ENCODE measurements at places on chromosomes 5 and 9. TPM values are rescaled to one million over a fixed set of nuclear protein-coding genes. Genes with fewer than 3 reads are reported as not detected.

ZNF474 gene
- 0.80 TPM for total RNA-seq

ECSCR gene
- 32.3 TPM for total RNA-seq

RHOBTB3 gene
- 192 TPM for total RNA-seq

PCDHB5 gene
- 4.4 TPM for total RNA-seq

DRD1 gene
- 0.89 TPM for total RNA-seq

ORM2 gene
- not detected for total RNA-seq

MUSK gene
- 0.62 TPM for total RNA-seq

RNF183 gene
- total RNA-seq, result not detected

TXNDC8 gene
- total RNA-seq, result not detected

PLPP7 gene
- total RNA-seq, result 8.6 TPM

DNA sequence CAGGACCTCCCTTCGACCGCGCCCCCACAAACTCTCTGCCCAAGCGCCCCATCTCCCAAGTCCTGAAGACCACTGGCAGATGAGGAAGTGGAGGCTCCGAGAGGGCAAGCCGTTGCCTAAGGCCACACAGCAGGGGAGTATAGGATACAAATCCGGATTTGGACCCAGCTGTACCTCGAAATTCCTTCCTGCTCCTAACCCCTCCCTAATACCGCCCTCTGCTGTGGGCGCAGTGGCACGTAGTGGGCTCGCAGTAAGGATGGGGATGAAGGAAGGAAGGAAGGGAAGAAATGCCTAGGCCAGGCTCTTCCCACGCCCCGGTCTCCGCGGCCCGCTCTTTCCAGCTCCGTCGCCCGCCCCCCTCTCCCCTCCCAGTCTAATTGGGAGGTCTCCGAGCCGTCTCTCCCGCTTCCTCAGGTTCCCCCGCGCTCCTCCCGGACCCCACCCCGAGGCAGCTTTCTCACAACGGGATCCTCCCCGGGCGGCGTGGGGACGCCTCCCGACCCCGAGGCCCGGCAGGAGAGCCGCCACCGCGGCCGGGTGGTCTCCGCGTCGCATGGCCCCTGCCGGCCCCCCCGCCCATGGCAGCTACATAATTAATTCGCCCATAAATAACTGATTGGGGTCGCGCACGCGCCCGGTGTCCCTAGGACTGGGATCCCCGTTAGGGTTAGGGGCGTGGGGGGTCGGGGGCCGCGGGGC is 138.9 kb downstream of the C9orf50 start:
- no peak for DNase-seq

GRCh38 chr5:171893290-171893886 is 107.8 kb downstream of the SMIM23 start:
- DNase-seq, result no peak

GRCh38 chr5:119913425-119913824 is 284.1 kb downstream of the FAM170A start:
- no peak for DNase-seq

- peak; percentile 89 for DNase-seq
These were observed 21.0 kb downstream of the RUSC2 start for GRCh38 chr9:35510754-35511428.

DNA sequence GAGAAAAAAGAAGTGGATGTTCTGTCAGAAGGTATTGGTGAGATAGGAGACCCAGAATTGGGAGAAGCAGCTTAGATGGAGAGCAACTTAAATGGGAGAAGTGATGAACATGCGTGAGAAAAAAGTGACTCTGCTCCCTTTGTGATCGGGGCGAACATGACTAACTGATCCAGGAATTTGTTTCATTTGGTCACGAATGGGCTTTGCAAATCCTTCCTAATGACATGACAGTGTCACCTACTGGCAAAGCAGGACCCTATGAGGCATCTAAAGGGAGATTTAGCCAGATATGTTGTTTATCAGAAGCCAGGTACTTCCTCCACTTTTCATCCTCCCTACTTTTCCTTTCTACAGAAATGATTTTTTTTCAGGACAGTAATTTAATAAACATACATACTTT is 787.4 kb upstream of the RGMB start:
- no peak for DNase-seq

DNA sequence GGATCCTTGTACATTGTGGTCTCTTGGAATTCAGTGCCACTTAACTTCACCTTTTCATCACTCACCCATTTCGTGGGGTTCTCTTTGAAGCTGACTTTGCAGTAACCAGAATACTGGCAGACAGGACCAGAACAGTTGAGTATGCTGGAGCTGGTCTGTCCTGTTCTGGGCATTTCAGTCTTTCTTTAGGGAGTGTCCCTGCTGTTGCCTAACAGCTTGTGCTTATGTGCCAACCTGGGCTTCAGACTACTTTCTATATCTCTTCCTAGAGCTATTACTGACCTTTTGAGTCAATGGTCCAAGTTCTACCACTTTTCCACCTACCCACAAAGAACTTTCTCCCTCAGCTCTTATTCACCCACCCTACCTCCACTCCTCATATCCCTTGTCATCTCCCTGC is 10.0 kb upstream of the INSL6 start:
- no peak for DNase-seq

DNA sequence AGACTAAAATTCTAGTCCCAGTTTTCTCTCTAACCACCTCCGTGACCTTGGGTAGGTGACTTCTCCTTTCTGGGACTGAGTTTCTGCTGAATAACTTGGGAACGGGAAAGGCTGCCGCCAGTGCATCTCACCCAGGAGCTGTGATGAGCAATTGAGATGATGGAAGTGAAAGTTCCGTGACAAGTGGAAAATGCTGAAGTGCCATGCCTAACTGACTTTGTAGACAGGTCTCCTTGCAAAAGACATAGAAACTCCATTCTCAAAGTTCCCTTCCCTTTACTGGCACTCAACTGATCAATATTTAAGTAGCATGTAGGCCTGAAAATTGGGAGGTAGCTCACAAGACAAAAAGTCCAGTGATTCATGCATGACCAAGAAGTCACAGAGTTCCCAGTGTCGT is 6.3 kb upstream of the ADAM19 start:
- DNase-seq, result no peak

GRCh38 chr5:67483453-67484030 is 286.9 kb upstream of the CD180 start:
- no peak for DNase-seq

DNA sequence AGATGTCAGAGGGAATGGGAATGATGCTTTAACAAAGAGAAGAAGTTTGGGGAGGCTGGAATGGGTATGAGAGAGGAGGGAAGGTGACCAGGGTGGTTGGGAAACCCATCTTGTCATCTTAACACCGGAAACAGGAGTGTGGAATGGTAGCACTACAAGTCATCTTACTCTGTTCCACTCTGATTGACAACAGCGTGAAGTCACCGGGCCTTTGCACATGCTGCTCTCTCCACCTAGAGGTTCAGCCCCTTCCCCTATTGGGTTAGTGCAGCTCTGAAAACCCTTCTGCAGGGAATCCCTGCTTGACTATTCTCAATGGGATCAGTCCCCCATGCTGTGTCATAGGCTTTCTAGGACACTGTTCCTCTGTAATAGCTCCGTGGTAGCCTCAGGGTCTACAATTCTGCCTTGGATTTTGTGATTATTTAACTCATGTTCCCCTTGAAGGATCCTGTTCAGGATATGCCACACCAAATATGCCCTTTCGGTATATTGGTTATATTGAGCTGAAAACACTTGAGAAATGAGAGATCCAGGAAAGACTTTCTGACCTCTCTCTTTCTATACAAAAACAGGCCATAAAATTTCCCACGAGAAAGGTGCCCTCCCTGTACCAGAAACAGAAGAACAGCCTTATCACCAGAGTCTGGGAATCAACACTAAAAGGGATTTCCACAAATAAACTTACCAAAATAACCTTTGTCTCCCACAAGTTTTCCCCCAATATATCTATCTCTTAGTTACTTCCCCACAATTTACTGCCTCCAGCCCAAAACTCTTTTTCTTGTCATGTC is 86.3 kb downstream of the TLE1 start:
- DNase-seq, result no peak

DNA sequence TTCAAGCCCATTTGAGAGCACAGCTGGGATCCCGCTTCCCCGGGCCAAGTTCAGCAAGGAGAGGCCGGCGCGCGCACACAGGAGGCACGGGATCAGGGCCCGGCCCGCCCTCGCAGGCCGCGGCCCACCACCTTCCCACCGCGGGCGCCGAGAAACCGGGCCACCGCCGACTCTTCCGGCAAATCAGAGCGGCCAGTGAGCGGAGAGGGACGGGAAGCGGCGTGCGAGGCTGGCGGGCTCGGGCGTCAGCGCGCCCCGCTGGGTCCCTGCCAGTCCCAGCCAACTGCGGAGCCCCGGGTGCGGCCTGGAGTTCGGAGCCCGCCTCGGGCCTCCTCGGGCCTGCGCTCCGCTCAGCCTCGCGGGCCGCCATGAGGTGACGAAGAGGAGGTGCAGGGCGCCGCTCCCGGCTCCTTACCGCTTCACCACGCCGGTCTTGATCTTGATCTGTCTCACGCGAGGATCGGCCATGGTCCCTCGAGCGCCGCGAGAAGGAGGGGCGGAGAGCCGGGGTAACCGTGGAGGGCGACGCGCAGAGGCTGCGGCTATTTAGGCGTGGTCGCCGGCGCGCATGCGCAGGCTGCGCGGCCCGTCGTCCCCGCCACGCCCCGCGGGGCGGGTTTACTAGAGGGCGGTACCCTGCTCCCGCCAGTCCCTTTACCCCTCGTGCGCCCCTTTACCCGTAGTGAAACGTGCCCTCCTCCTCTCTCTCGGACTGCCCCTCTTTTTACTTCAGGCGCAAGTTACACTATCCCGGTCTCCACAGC is at the start of gene TBCA:
Gene TBCA, minus strand, starts transcription at position 550 of the 764 bp plus-strand sequence. Its CDS starts 82 bp downstream, at position 468.
- DNase-seq, result peak; percentile 93

DNA sequence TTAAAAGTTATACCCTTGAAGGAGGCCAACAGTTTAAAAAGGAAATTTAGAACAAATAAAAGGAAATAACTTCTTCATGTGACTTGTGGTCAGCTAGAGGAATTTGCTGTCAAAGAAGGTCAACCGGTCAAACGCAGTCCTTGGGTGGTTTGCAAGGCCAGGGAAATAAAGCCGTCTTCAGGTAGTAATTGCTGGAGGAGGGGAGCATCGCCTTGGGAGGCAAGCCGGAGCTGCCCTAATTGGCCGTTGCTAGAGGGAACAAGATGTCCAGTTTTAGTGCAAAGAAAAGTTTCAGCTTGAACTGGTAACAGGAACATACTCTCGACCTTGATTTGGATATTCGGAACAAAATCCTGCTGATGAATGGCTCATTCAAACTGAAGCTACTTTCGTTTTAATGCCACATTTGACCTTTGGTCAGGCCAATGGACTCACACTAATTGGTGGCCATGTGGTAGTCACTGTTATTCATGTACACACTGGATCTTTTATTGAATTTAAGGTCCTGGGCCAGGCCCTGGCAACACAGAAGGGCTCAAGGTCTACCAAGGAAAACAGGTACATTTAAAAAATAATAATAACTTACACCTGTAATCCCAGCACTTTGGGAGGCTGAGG is 47.0 kb upstream of the MYO10 start:
- no peak for DNase-seq

DNA sequence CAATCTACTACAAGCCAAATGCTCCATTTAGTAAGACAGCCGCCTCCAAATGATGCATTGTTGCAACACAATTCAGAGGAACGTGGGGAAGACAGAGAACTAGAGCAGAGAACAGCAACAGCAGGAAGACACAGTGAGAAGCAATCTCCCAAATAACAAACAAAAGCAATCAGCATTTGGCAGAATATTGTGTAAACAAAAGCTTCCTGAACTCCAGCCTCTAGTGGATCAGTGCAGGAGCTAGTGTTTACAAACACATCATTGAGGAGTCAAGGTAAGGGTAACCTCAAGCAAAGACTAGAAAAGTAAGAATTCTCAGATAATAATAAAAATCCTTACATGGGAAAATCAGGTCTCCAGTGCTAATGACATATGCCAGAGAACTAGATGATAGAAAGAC is 20.6 kb downstream of the FST start:
- no peak for DNase-seq

- DNase-seq, result no peak
These were observed 1.2 kb downstream of the PURA start for GRCh38 chr5:140115186-140115500.

GRCh38 chr5:169757016-169757415 is 119.9 kb downstream of the DOCK2 start:
- DNase-seq, result no peak

- DNase-seq, result no peak
These were observed 122.5 kb downstream of the TMEM174 start for GRCh38 chr5:73295447-73295846.

DNA sequence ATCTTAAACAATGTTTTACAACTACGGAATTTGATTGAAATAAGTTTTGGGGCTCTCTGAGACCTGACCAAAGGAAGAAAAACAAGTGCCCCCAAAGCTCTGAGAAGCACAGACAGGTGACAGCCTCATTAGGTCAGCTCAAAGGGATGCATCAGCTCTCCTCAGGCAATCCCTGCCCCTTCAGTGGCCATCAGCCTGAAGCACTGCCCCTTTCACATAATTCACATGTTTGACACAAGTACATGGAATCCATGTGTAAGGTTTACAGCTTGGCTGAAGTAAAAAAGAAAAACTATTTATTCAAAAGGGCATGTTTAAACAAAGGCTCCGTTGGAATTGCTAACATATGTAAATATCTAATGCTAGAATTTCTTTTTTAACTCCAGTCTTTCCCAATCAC is 56.3 kb downstream of the TSSK1B start:
- no peak for DNase-seq

- DNase-seq, result no peak
These were observed 60.9 kb upstream of the IL17B start for GRCh38 chr5:149439899-149440542.

GRCh38 chr5:109354761-109355160 is 55.0 kb downstream of the PJA2 start:
- DNase-seq, result no peak

DNA sequence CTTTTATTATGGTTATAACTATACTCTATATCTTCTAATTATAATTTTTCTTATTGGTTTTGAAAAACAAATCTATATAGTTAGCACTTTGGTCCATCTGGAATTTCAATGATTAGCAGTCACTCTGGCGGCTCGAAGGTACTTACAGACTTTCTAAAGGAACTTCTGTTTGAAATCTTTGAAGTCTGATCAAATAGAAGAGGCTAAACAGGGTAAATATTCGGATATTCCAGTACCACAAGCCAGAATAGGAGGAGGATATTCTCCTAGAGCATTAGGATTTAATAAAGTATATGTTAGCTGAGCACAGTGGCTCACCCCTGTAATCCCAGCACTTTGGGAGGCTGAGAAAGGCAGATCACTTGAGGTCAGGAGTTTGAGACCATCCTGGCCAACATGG is 38.7 kb upstream of the HSD17B3 start:
- DNase-seq, result no peak

- no peak for DNase-seq
These were observed 1.6 kb downstream of the CSNK1A1 start for GRCh38 chr5:149549461-149550267.
